WTC11 (cell line): ENCODE measurements at places on chromosomes 7 and 10.
A peak's percentile ranks its signal among the peaks of the same experiment; 100 is the strongest.

GRCh38 chr10:119441921-119442757, 100.4 kb downstream of the RGS10 start:
- DNase-seq, result no peak

- DNase-seq, result no peak
Measured at GRCh38 chr7:22942191-22942590, 71.7 kb downstream of the HYCC1 start.

GRCh38 chr10:22927661-22928403, at the start of gene ARMC3:
TSS of gene ARMC3 (plus strand) at chr10:22928053. CDS start at chr10:22931997, 3,944 bp downstream.
- peak; percentile 92 for DNase-seq

GRCh38 chr10:102752934-102753664, 9.4 kb downstream of the WBP1L start:
- no peak for DNase-seq

DNA sequence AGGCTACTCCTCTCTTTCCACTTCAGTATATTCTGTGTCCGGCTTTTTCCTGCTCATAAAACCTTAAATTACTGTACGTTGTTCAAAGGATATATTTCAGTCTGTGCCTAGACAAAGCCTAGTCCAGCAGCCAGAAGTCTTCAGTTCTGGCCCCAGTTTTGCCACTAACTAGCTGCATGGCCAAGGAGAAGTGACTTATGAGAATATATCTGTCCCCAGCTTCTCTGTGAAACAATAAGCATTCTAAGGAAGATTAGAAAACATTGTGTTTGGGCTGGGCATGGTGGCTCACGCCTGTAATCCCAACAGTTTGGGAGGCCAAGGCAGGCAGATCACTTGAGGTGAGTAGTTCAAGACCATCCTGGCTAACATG, 105.0 kb upstream of the HDAC9 start:
- no peak for DNase-seq

DNA sequence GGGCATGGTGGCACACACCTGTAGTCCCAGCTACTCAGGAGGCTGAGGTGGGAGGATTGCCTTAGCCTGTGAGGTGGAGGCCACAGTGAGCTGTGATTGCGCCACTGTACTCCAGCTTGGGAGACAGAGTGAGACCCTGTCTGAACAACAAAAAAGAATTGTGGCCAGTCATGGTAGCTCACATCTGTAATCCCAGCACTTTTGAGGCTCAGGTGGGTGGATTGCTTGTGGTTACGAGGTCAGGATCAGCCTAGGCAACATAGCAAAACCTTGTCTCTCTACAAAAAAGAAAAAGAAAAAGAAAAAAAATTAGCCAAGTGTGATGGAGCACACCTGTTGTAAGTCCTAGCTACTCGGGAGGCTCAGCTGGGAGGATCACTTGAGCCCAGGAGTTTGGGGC, 22.8 kb downstream of the MARCHF5 start:
- no peak for DNase-seq

- DNase-seq, result no peak
Measured at GRCh38 chr10:17062955-17063484, 66.6 kb downstream of the CUBN start.

DNA sequence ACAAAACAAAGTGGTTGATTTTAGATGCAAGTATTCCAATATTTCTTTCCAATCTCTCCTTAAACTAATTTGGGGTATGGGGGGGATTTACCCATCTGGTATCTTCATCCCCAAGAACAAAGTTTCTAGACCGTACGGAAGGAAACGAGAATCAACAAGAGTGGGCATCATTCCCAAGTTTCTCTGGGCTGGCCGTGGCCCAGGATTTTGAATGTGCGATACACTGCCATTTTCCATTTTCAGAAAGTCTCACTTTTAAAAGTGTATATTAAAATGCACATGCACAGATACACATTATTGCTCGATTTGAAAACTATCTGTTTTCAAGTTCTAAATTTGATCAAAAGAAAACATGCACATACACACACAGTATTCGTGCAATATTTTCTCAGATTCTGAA, 234.5 kb downstream of the CHCHD3 start:
- no peak for DNase-seq

DNA sequence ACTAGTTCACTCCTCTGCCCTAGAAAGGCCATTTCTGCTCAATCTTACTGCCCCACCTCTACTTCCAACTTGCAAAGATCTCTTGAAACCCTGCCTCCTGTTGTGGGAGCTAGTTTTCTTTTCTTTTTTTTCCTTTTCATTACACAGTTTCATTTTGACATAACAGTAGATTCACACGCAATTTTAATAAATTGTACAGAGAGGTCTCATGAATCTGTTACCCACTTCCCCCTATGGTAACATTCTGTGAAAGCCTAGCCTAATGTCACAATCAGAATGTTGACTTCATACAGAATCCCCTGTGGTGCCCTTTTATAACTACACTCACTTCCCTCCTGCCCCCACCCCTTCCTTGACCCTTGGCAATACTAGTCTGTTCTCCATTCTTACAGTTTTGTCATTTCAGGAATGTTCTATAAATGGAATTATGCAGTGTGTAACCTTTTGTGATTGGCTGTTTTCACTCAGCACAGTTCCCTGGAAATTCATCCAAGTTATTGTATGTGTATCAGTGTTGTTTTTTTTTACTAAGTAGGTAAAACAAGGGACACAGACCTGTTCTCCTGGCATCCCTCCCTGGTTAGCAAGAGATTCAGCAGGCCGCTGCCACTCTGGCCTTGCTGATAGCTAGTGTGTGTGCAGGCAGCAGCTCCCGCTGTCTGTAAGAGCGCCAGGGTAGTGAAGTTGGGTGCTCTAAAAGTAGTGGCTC, 21.5 kb downstream of the CHST3 start:
- DNase-seq, result no peak

DNA sequence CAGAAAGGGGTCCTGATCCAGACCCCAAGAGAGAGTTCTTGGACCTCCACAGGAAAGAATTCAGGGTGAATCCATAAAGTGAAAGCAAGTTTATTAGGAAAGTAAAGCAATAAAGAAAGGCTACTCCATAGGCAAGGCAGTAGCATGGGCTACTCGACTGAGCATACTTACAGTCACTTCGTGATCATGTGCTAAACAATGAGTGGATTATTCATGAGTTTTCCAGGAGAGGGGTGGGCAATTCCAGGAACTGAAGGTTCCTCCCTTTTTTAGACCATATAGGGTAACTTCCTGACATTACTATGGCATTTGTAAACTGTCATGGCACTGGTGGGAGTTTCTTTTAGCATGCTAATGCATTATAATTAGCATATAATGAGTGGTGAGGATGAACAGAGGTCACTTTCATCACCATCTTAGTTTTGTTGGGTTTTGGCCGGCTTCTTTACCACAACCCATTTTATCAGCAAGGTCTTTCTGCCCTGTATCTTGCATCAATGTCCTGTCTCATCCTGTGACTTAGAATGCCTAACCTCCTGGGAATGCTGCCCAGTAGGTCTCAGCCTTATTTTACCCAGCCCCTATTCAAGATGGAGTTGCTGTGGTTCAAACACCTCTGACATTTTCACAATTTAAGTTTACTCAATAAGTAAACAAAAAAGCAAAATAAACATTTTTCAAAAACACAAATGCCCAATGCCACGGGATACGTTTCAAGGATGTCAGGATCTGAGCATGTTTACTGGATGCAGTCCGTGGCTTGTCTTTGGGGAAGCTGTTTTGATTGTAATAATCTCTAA, 37.0 kb downstream of the ALOX5 start:
- DNase-seq, result no peak

DNA sequence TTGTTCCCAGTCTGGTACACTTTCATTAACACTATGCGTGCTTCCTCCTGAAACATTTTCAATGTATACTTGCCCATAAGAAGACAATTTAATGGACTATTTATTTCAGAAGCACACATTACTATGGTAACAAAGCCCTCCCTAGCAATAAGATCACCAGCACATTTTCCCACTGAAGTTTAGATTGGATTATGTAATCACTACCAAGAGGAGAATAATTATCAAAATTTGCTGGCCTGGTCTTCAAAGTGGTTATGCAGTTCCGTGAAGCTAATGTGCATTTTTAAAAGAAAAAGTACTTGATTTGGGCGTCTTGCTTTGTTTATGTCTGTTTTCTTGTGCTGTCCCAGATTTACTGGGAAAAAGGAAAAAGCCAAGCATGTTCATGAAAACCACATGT, 61.9 kb downstream of the AP3M1 start:
- DNase-seq, result no peak

GRCh38 chr10:21943633-21944265, 59.8 kb downstream of the DNAJC1 start:
- no peak for DNase-seq

- DNase-seq, result no peak
Measured at GRCh38 chr10:48552946-48553564, 51.8 kb downstream of the ARHGAP22 start.

DNA sequence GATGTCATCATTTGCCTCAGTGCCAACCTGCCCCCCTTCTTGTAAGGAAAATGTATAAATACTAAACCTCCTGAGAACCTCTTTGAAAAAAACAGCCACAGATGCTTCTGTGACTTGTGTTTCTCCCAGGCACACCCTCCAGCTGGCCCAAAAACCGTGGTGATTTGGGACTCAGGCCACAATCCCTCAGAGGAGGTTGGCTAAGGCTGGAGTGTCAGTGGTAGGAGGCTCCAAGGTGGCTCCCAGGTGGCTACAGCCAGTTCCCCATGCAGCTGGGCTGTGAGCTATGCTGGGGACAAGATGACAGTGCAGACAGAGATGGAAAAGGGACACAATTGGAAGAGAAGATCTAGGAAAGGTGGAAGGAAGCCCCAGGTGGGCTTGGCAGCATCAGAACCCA, 104.7 kb downstream of the CPXM2 start:
- DNase-seq, result no peak

GRCh38 chr10:132451506-132452215, 54.7 kb downstream of the PWWP2B start:
- no peak for DNase-seq

DNA sequence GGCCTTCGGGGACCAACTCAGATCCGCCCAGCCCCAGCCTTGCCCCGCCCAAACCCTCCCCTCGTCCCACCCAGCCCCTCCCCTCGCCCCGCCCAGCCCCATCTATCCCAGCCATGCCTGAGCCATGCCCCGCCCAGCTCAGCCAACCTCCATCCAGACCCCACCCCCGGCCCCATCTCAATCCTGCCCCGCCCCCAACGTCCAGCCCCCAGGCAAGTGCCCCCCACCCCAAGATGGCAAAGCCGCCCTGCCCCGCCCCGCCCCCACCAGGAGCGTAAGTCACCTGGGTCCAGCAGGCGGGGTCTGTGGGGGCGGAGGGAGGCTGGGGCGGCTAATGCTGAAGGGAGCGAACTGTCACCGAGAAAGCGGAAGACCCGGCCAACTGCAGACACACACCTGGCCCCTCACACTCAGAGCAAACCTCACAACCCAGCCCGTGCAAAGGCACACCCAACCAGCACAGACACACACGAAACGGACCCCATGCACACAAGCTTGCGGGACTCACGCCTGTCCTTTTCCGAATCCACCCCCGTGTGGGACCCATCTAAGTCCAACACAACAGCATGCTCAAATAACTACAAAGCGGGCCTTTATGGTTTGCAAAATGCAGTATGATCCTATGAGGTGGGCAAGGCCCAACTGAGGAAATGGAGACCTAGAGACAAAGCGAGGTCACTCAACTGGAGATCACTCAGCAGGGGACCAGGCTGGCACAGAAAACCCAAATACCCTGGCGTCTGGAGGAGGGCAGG, 11.5 kb upstream of the OGA start:
- peak; percentile 81 for DNase-seq

GRCh38 chr7:16590424-16590823, 55.1 kb downstream of the ANKMY2 start:
- DNase-seq, result no peak

GRCh38 chr10:119541046-119541445, 1.5 kb downstream of the RGS10 start:
- DNase-seq, result no peak

GRCh38 chr7:40531956-40532355, 397.2 kb downstream of the SUGCT start:
- no peak for DNase-seq

DNA sequence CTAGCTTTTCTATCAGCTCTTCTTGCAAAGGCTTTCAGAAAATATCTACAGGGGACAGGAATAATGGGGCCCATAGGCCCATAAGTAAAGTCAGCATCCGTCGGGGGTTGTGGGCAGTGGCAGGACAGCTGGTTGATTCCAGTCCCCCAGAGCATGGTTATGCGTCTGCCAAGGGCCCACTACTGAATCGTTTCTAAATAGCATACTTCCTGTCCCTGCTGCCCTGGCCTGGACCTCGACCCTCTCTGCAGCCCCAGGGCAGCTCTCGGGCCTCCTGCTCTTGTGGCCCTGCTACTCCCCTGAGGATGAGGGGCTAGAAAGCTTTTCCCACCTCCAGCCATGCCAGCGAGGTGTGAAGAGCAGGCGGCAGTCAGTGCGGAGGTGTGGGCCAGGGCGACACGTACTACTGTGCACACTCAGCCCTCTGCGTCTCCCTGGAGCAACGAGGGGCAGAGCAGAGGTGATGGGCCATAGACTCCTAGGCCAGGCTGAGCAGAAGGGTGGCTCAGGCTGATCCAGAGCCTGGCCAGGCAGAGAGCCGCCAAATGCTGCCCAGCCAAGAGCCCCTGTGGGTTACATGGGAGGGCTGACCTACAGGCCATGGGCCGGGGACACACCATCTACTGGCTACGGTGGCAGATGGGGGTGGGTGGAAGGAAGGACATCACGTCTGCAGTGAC, 4.7 kb upstream of the OPN4 start:
- no peak for DNase-seq
